ENCODE measurements at places on chromosomes 5 and 9.

DNA sequence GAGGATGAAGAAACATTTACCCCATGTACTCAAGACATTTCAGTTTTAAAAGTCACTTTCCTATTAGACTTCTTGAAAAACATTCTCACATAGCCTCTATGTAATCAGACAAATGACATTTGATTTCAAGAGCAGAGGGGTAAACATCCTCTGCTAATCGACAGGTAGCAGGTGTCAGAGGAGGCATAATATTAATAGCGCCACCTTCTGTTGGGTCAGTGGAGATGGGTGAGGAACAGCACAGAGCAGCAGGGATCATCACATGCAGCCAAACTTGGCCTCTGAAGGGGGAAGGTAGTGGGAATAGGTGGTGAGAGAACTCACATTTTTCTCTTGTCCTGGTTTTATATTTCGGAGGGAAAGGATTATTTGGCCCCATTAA, 3.3 kb upstream of the LSM11 start:
- no peaks in the 10 kb centered on the region for H3K27me3 ChIP-seq
- H3K4me3 ChIP-seq, result no peak overlapping the region
- peaks cover 4% of the 10 kb centered on the region for H3K4me1 ChIP-seq
- H3K36me3 ChIP-seq, result peaks cover 3% of the 10 kb centered on the region
- DNase-seq, result no peak

- no peak for DNase-seq
- H3K27ac ChIP-seq, result no peak overlapping the region
- H3K36me3 ChIP-seq, result no peaks in the 10 kb centered on the region
- H3K4me1 ChIP-seq, result peaks cover 1% of the 10 kb centered on the region
Measured at GRCh38 chr9:101131326-101131725, 102.8 kb downstream of the PLPPR1 start.

GRCh38 chr5:122062205-122062604, 15.9 kb downstream of the LOX start:
- no peak overlapping the region for H3K27ac ChIP-seq
- H3K4me1 ChIP-seq, result no peaks in the 10 kb centered on the region
- H3K36me3 ChIP-seq, result no peaks in the 10 kb centered on the region
- no peak overlapping the region for H3K4me3 ChIP-seq
- DNase-seq, result no peak
- no peaks in the 10 kb centered on the region for H3K27me3 ChIP-seq

DNA sequence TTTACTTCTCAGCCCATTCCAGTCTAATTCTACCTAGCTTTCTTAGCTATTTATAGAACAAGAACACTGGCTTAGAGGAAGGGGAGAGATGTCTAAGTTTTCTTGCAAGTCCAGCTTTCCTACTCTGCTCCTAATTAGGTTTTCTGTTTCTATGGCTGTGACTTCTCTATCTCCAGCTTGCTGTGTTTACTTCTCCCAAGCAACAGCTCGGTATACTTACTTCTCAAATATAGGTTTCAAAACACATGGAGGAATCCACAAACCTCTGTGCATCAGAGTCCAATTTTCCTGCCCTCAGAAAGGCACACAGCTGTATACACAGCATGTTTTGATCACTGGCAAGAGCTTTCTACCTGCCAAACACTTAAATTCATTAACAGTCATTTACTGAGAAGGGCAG, 17.4 kb upstream of the HMGCR start:
- no peaks in the 10 kb centered on the region for H3K4me1 ChIP-seq
- H3K36me3 ChIP-seq, result no peaks in the 10 kb centered on the region
- H3K27me3 ChIP-seq, result no peaks in the 10 kb centered on the region
- DNase-seq, result no peak
- H3K4me3 ChIP-seq, result no peak overlapping the region
- H3K27ac ChIP-seq, result no peak overlapping the region

DNA sequence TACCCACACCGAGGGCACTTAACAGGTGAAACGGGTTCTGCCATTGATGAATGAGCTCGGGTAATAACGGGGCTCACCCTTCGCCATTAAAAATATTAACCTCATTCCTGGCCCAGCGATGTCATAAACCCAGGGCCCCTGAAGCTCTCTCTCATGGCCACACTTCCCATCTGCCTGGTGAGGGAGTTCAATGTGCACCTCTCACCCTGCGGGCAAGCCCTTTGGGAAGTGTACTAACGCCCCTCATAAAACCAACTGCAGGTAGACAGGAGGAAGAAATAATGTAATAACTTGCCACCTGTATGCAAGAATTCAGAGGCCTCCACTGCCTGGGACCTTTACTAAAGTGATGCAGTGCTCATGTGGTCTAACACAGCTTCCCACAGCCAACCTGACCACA, 35.1 kb downstream of the SHB start:
- no peaks in the 10 kb centered on the region for H3K36me3 ChIP-seq
- no peak overlapping the region for H3K27ac ChIP-seq
- no peak for DNase-seq
- H3K4me1 ChIP-seq, result peaks cover 11% of the 10 kb centered on the region
- no peaks in the 10 kb centered on the region for H3K27me3 ChIP-seq

DNA sequence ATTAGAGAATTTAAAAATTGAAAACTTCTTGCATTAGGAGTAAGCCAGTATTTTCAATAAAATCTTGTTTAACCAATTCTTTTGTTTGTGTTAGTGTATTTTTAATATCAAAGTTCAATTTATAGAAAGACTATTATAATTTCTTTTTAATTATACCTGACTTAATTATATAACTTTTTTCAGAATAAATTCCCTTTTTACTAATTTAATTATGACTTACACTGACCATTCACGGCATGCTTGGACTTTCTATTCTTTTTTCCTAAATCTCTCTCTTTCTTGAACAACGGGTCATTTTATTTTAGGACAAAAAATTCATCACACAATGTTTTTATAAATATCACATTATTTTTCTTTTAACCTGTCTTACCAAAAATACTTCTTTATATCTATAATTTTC, 555.3 kb upstream of the PTGER4 start:
- H3K4me1 ChIP-seq, result no peaks in the 10 kb centered on the region
- no peak overlapping the region for H3K4me3 ChIP-seq
- H3K27ac ChIP-seq, result no peak overlapping the region
- H3K27me3 ChIP-seq, result no peaks in the 10 kb centered on the region
- DNase-seq, result no peak

- H3K4me3 ChIP-seq, result no peak overlapping the region
- no peak for DNase-seq
- H3K36me3 ChIP-seq, result no peaks in the 10 kb centered on the region
- H3K27me3 ChIP-seq, result no peaks in the 10 kb centered on the region
Measured at GRCh38 chr9:81526587-81526986, 162.8 kb downstream of the TLE1 start.

- DNase-seq, result no peak
- H3K4me1 ChIP-seq, result no peaks in the 10 kb centered on the region
- no peak overlapping the region for H3K27ac ChIP-seq
- no peak overlapping the region for H3K4me3 ChIP-seq
- no peaks in the 10 kb centered on the region for H3K27me3 ChIP-seq
Measured at GRCh38 chr5:74028406-74028805, 402.4 kb downstream of the ARHGEF28 start.

DNA sequence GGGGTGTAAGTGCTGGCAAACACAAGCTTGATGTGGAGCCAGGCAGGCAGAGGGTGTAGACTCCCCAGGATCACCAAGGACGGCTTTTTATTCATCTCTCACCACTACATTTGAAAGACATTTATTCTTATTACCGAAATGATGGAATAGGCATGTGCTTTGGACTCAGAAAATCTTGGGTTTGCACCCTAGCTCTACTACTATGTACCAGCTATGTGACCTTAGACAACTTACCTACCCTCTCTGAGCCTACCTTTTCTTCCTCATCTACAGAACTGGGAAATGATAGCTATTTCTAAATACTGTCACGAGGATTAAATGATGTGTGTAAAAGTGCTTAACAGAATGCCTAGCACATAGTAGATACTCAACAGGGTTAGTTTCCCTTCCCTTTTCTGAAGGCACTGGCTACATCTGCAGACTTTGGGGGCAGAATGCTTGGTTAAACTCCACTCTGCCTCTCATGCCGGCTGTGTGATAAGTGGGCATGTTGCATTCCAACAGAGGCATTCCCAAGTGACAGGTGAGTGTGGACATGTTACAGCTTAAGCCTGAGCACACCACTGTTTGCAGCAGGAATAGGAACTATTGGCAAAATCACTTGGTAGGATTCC, 94.8 kb downstream of the SLC1A3 start:
- peak overlapping the region; percentile 46 for H3K27ac ChIP-seq
- peaks cover 2% of the 10 kb centered on the region for H3K36me3 ChIP-seq
- H3K27me3 ChIP-seq, result no peaks in the 10 kb centered on the region
- H3K4me1 ChIP-seq, result peaks cover 23% of the 10 kb centered on the region
- DNase-seq, result peak; percentile 55

DNA sequence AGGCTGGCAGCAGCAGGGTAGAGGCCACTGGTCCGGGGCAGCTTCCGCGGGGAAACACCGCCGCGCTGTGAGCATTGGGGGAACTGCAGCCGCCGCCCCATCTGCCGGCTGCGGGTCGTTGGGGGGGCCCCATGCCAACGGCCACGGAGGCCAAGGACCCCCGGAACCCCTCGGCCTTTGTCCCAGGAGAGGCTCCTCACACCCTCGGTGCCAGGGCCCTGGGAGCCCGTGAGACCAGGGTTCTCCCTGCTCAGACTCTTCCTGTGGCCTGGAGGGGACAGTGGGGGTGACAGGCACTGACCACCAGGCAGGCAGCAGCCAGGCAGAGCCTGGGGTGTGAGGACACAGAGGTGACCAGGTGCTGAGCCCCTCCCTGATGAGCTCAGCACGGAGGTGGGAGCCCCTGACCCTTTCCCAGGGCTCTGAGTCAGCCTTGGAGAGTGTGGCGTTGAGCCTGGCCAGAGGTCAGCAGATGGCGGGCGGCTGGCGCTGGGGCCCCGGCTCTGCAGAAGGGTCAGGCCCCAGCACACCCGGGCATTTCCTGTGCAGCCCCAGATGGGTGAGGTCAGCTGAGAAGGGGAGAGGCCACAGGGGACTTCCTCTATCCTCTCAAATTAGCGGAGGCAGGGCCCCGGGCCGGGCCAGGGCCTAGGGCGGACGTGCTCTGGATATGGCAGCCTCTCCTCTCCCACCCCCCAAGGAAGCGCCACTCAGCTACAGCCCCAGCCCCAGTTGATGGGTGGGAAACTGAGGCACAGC, 17.9 kb upstream of the EGFL7 start:
- no peak overlapping the region for H3K4me3 ChIP-seq
- peaks cover 5% of the 10 kb centered on the region for H3K27me3 ChIP-seq
- no peak for DNase-seq
- H3K4me1 ChIP-seq, result peaks cover 12% of the 10 kb centered on the region
- H3K27ac ChIP-seq, result no peak overlapping the region

DNA sequence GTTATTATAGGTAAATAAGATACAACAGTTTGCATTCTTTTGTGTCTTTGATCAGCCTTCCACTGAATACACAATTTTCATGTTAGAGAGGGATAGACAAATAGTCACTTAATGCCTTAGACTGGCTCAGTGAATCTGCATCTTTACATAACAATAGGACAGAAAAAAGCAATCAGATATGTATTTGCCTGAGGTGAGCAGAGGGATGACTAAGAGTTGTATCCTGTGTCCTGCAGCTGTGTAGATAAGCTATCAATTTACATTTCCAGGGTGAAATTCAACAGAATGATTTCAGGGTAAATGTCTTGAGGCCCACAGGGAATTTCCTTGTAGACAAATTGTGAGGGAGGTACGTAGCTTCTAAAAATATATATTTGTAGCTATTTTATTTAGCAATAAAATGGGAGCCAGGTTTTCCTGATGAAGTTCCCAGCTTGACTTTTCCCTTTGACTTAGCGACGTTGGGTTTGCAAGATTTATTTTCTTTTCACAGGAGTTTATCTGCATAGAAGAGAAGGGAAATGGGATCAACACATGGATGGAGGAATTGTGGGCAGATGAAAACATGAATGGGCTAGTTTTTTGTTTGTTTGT, 586.1 kb upstream of the CDH6 start:
- DNase-seq, result no peak
- no peaks in the 10 kb centered on the region for H3K27me3 ChIP-seq
- no peaks in the 10 kb centered on the region for H3K4me1 ChIP-seq
- H3K27ac ChIP-seq, result no peak overlapping the region
- H3K4me3 ChIP-seq, result no peak overlapping the region
